AG09309 (cell line): ENCODE measurements at places on chromosomes 7 and 10.

DNA sequence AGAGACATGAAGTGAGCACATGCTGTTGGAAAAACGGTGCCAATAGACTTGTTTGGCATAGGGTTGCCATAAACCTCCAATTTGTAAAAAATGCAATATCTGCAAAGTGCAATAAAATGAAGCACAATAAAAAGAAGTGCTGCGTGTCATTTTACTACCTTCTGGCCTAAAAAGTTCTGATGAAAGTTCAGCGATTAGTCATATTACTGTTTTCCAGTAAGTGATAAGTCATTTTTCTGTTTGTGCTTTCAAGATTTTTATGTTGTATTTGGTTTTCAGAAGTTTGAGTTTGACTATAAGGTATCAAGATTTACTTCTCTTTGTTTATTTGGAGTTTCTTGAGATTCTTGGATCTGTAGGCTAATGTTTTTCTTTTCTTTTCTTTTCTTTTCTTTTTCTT, 16.8 kb downstream of the AOAH start:
- DNase-seq = no peak

- DNase-seq = no peak
Observed at GRCh38 chr10:4108693-4109092, 323.7 kb upstream of the KLF6 start.

DNA sequence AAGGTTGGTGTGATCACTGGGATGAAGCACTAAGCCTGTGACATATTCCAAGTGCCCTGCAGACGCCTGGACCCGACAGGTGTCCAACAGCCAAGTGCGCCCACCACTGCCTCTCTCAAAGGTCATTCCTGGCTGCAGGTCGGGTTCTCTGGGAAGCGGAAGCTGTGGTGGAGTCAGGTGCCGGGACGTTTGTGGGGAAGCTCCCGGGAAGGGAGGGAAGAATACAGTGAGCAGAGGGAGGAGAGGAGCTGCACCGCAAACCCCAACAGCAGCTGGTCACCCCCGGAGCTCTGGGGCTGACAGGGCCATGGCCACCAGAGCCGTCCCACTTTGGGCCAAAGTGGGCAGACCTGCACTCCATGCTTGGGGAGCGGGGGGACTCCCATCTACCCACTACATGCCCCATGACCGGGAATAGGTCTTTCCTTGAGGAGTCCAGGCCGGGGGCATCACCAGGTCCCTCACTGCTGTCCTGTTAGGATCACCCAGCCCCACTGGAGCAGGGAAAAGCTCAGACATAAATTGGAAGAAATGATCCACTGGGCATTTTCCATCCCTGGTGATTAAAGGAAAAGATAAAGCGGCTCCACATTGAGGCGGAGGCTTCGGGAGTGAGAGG, 84.5 kb upstream of the PPP2R2D start:
- no peak for DNase-seq

GRCh38 chr10:74036474-74036873, 38.6 kb downstream of the VCL start:
- DNase-seq = no peak

DNA sequence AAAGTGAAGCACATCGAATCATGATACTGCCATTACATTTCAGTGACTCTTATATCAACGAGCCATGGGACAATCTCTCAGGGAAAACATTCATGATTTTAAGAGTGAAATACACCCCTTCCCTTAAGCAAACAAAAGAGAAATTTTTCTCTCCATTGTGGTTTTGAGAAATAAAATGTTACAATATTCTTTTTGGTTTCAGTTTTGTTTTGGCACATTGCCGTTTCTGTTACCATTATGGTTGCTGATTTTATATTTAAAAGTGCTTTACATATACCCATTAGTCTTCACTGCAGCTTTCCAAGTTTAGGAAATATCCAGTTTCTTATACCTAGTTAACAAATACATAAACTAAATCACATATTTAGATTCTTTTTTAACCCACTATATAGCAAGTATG, 126.8 kb upstream of the SEM1 start:
- no peak for DNase-seq

- DNase-seq = no peak
Observed at GRCh38 chr7:39721345-39721744, 98.0 kb downstream of the RALA start.

DNA sequence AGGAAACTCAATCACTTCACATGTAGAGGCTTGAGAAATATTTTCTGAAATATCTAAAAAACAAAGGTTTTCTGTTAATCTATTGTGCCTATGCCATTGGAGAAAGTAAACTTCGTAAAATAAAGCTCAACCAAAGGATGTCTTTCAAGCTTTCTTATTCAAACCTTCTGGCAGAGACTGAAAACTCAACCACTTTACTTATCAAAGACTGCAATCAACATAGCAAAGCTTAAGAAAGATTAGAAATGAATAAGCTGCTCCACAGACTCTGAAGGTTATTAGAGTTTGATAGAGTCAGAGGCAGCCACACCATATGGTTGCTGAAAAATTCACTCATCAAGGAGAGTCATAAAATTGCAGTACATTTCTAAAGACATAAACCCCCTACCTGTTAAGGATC, 245.8 kb upstream of the MEOX2 start:
- no peak for DNase-seq

- no peak for DNase-seq
Observed at GRCh38 chr7:20244334-20245120, 27.3 kb upstream of the MACC1 start.

DNA sequence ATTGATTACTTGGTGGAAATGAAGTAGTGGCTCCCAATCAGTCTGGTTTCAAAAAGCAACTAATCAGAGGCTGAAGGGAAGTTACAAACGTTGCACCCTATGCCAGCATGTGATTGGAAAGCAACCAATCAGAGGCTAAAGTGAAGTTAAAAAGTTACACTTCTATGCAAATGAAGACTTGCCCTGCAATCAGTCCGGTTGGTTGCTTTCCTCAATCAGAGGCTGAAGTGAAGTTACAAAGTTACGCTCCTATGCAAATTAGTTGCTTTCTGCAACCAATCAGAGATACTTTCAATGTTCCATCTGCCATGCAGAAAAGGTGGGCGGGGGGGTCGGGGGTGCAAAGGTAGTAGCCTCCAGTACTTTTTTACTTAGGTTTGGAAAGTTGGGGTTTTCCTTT, 1077.1 kb downstream of the TYW1 start:
- DNase-seq = no peak

DNA sequence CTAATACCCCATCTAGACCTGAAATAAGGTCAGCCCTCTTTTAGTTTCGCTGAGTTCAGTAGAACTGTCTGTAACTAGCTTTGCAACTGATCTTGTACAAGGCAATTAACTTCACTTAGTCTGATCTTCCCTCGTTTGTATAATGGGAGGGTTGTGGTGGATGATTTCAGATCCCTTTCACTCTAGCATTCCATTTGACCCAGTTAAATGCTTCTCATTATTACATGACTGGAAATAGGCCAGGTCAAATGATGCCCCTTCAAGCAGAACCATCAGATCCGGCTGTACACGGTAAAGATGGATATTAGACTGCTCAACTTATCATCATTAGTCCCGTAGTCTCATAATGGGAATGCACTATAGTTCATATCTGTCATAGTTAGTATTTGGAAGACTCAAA, 1009.0 kb downstream of the LRMDA start:
- DNase-seq = no peak

- DNase-seq = no peak
Observed at GRCh38 chr10:49747303-49747646, 14.8 kb downstream of the OGDHL start.

GRCh38 chr10:73854310-73854709, 20.0 kb downstream of the CAMK2G start:
- DNase-seq = no peak

- no peak for DNase-seq
Observed at GRCh38 chr10:31708474-31708873, 220.2 kb downstream of the ARHGAP12 start.
